ENCODE measurements at places on chromosomes 12 and 14.

DNA sequence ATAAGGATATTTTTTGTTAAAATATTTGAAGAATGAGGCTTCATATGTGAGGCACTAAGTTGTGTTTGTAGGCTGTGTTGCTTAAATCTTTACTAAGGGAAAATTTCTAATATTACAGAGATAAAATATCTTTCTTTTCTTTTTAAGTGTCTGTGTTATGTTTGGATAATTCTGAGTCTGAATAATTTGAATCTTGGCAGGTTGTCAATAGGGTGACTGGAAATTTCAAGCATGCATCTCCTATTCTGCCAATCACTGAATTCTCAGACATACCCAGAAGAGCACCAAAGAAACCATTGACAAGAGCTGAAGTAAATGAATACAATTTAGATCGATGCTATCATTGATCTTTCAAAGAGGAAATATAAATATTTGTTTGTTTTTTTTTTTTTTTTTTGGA, 29.4 kb downstream of the TMPO start:
- DNase-seq: no peak

- DNase-seq: no peak
These were observed 29.9 kb downstream of the PXN start for GRCh38 chr12:120235369-120236323.

DNA sequence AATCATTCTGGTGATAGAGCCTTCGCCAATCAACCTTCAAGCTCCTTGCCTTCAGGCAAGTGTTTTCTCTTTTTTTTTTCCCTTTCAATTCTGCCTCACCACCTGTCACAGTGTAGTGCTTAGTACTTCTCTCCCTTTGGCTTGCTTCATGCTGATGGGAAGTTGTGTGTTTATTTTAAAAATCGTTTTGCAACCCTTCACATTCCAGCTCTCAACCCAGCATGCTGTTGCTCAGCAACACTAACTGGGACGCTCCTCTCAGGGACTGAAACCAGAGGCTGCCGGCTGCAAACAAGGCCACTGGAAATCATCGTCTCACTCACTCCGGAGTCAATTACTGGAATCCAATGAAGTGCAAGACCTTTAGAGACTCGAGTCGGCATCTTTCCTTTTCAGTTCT, 342.7 kb downstream of the PRKD1 start:
- peak; percentile 77 for DNase-seq

GRCh38 chr12:121214166-121214777, 4.3 kb downstream of the P2RX4 start:
- DNase-seq: no peak

GRCh38 chr12:119744900-119745606, 77.1 kb downstream of the PRKAB1 start:
- DNase-seq: no peak

GRCh38 chr12:118763234-118763633, 218.1 kb upstream of the SRRM4 start:
- DNase-seq: no peak

GRCh38 chr12:114069507-114069906, 103.4 kb upstream of the RBM19 start:
- no peak for DNase-seq

DNA sequence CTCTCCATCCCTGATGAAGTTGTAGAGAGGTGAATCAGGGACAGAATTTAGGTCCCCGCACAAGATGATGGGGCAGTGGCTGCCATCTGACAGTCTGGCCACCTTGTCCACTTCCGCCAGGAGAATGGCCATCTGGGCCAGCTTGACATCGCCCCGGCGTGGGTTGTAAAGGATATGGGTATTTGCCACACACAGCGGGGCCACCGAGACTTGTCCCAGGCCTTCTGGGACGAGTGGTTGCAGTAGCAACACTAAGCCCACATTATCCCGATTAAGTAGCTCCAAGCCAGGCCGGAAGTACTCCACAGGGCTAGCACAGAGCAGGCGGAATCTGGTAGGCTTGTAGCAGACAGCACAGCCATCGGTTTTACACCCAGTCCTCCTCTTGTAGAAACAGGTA, 6.2 kb downstream of the ANGEL1 start:
- DNase-seq: no peak

- no peak for DNase-seq
These were observed 5.2 kb upstream of the P2RX7 start for GRCh38 chr12:121127501-121127900.

DNA sequence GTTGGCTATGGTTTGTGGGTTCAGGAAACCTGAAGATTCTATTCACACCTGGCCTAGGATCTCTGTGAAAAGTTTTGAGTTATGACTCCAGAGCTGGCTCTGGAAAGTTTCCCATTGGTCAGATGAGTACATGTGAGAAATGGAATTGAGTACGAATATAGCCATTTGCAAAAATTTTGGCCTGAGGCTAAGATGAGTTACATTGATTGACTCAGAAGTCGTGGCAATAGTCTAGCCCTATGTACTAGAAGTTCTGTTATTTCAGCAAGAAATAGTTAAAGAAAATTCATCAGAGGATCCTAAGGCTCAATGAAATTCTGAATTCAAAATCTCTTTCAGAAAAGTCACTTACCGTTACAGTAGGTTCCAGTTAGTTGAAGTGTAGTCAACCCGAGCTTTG, 109.9 kb downstream of the PTCSC3 start:
- no peak for DNase-seq

GRCh38 chr12:27652174-27652763, 44.0 kb upstream of the REP15 start:
- peak; percentile 37 for DNase-seq

DNA sequence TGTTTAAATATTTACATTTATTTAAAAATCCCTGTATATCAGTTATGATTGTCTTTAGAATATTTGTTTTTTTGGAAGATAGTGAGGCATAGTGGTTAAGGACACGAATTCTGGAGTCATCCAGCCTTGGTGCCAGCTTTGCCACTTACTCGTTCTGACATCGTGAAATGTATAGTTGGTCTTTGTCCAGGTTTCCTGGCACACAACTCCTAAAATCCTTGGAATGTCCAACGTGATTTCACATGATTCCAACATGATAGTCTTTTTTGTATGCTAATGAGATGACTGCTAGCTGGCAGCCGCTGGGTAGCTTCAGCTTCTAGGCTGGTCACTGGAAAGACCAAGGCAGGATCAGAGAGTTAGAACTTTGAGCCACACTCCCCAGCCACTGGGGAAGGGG, 64.8 kb downstream of the PRICKLE1 start:
- no peak for DNase-seq

DNA sequence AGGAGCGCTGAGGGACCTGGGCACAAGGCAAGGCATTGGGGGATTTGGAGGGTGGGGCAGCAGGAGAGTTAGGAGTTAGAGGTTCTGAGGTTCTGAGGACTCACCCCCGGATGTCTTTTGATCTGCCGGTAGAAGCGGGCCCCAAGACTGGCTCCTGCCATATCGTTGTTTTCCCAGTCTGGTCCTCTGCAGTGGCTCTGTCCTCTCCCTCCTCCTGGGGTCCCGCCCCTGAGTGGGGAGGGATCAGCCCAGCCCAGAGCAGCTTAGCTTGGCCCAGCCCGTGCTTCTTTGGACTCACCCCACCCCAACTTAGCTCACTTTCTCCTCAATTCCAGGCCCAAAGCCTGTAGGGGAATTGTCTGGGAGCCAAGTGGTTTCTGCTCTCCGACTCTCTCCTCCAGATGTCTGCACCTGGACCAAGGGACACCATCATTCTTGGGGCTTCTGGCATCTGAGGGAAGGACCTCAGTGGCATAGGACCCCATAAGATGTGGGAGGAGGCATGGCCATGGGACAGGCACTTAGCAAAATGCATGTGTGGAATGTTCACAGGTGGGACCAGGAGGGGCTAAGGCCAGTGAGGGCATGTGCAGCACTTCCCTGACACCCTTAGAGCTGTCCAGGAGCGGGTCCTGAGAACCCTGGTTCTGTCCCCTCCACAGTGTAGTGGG, 7.5 kb downstream of the SHMT2 start:
- no peak for DNase-seq

GRCh38 chr14:60175255-60175902, 10.2 kb upstream of the DHRS7 start:
- no peak for DNase-seq

GRCh38 chr12:131948166-131948712, 1.5 kb upstream of the EP400 start:
- no peak for DNase-seq

GRCh38 chr12:126554625-126555024, 1489.4 kb downstream of the AACS start:
- no peak for DNase-seq

DNA sequence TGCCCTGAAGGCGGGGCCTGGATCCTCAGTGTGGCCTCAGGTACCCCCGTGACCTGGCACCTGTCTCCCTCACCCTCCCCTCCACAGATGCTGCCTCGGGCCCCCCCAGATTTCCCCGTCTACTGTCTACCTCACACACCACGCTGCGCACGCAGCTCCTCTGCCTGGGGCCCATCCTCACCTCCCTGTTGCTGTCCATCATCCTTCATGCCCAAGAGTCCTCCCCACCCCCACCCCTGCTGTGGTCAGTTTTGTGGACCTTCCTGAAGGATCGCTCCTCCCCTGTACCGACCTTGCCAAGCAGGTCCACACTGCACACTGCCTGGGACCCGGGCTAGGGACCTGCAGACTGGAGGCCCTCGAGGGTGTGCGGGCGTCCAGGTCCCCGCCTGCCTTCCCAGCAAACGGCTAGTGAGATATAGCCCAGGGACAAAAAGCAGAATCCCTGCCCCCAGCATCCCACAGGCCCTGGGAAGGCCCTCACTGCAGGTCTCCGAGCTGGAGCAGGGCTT, 197.4 kb upstream of the DIO3 start:
- no peak for DNase-seq
